ENCODE measurements at places on chromosomes 2 and 18.

DNA sequence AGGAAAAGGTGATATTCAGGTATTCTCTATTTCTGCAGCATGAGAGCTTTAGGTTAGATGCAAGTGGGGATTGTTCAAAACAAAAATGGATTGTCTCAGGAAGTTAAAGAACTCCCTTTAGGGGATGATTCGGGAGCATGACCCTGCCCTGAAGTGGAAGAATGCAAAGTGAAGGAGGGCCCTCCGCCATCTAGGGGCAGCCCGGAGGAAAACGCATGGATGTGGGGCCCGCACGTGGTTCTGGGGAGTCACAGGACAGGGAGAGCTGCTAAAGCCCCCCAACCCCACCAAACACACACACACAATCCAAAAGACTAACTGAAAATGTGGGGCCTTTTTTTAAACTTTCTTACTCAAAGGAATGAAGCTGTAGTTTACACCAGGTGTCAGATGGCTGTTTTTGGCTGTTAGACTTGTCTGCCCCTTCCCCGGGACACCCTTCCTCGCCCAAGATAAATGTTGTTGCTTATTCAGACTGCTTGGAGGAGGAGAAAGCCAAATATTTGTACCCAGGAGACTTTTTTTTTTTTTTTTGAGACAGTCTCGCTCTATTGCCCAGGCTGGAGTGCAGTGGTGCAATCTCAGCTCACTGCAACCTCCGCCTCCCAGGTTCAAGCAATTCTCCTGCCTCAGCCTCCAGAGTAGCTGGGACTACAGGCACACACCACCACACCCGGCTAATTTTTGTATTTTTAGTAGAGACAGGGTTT, 78.8 kb downstream of the HNRNPLL start:
- DNase-seq: no peak

GRCh38 chr2:25279091-25279651, 62.6 kb downstream of the DNMT3A start:
- no peak for DNase-seq

DNA sequence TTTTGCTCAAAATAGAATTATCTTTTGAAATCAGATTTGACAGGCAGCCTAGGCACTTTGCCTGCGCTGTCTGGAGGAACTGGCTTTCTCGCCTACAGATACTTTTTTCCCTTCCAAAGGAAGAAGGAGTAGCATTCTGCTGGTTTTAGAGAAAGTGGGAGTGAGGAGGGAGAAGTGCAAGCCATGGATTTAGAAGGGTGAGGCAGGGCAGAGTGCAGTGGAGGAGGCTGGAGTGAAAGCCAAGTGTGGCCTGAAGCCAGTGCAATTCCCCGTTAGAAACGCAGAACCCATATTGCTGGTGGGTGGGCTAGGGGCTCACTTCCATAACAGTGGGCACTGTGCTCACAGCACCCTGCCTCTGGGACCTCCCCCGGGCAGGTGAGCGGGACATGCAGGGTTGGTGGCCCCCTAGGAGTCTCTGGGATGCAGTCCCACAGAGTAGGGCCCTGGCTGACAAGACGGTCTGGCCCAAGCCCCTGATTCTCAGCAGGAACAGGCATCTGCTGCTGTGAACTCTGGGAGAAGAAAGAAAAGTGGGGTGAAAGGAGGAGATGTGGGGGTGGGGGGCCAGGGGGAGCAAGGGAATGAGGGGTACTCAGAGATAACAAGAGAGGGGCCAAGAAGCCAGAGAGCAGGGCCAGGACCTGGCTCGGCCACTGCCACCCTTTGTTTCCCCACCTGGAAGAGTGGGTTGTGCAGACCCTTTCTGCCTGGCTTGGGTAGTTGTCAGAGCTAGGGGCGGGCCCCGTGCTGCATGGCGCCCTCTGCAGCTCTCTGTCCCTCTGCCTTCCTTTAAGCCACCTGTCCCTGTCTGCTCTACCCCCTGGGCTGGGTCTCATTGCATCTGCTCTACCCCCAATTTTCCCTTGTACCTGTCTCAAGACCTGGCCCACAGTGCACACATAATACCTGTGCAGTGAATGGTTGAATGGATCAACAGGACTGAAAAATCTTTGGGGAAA, 273.5 kb upstream of the HS6ST1 start:
- no peak for DNase-seq

DNA sequence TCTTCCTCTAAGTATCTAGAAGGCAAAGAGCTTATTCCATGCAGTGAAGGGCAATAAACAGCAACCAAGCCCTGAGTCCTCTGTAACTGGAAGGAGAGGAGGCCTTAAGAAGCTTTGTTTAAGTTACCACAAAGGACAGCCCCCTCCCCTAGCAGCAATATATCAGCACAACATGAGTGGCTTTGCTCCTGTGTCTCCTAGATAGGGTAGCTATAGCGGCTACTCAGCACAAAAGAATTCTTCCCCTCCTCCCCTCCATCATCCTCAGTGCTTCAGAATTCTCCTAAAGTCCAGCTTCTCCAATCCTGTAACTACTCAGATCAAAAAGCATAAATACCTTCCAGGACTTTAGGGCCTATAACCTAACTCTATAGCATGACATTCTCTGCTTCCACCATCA, 16.5 kb downstream of the SUMO1 start:
- no peak for DNase-seq

GRCh38 chr2:205732314-205732713, 50.0 kb downstream of the NRP2 start:
- no peak for DNase-seq

All from CD4-positive, alpha-beta T cell (primary cell).